ENCODE measurements at places on chromosomes 3 and 15.

DNA sequence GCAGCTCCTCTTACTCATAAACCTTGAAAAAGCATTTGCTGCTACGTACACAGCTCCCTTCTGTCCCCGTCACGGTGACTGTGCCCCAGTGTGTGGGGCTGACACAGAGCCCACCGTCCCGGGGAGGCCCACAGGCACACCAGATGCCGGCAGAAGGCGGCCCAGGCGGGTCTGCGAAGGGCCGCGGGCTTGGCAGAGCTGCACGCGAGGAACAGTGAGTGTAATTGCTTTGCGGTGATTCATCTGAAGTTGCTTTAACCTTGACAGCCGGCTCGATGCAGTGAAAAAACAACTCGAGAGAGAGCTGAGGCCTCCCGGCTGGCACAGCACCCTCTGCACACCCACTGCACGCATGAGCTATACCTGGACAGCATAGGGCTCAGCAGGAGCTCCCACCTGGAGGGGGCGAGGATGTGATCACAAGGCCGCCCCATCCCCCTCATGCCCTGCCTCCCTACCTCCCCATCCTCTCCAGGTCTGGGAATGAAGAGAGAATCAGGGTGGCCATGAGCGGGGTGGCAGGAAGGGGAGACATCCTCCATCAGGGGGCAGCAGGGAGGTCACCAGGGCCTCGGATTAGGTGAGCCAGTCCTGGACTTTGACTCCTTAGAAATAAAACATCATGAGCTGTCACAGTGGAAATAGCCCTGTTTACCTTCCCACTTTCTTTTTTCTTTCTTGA lies 172.7 kb downstream of the MEGF11 start:
- no peak for DNase-seq

DNA sequence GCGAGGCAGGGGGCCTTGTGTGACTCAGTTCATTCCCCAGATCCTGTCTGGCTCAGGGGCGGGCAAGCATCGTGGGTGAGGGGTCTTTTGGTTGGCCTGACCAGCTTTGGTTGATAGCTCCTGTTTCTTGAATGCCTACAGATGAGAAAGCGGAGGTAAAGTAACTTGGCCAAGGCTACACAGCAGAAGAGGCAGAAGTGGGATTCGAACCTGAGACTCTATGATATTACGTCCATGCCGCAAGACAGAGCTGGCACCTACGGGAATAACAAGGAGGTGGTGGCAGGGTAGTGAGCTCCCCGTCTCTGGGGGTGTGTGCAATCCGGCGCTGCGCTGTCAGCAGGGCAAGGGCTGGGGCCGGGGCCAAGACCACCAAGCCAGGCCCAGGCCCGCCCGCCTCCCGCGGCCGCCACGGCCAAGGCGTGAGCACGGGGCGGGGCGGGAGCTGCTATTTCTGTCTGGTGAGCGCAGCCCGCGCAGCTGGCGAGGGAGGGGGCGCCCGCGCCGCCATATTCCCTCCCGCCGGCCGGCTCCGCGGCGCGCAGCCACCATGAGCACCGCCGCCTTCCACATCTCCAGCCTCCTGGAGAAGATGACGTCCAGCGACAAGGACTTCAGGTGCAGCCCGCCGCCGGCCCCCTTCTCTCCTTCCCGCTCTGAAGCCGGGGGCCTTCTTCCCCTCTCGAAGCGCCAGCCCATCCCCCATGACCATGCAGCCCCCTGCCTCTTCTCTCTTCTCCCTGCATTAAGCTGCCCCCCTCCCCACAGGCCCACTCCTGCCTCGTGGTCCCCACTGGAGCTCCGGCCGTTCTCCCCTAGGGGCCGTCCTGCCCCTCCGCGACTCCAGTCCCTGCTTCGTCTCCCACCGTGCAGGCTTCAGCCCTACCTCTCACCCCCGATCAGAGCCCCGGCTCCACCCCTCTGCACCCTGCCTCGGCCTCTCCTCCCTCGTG lies at the start of gene CAND2:
Gene CAND2, plus strand, starts transcription at position 510 of the 953 bp plus-strand sequence. Its CDS starts 41 bp downstream, at position 551.
- peak; percentile 52 for DNase-seq

DNA sequence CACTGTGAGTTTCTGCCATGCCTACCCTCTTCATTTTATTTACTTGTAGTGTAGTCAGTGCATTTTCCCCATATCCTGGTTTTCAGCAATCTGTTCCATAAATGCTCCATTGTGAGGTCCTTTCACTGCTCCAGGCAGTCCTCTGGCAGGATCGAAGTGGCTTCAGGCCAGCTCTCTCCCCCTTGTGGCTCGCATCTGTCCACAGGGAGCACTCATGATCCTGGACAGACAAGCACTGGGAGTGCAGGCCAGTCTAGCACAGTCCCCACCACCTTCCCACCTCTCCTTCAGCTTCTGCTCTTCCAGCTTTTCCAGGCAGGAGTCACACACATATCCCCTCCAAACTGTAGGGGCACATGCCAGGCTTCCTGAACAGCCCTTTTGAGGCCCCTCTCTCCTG lies 173.6 kb downstream of the PPM1L start:
- no peak for DNase-seq

DNA sequence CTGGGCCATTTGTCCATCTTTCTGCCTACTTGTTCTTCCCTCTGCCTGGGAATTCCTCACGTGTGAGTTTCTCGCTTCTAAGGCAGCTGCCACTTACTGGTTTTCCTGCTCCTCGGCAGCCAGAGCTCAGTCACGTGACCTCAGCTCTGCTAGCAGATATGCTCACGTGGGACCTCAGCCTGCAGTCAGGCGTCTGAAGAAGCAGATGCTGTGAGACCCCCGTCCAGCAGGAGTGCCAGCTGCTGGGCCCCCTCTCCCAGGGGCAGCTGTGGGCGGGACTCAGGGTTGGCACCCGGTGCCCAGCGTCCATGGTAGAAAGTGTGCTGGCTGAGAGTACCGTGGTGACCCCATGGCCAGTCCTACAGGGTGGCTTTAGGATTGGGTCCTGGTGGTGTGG lies 161.3 kb upstream of the TLE3 start:
- DNase-seq = peak; percentile 64

DNA sequence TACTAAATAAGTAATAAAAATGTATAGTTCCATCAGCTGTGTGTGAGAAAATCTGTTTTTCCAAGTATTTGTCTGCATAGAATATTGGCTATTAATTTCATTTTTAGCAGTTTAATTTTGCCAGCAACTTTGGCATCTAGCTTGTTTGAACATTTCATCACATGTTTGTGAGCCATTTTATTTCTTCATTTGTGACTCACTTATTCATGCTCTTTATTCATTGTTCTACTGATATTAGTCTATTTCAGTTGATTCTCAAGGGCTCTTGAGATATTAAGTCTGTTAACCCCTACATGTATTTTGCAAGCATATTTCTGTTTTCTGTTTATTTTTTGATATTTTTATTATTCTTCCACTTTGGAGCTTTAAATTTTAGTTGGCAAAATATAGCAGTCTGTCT lies 74.0 kb upstream of the PHLDB2 start:
- no peak for DNase-seq

DNA sequence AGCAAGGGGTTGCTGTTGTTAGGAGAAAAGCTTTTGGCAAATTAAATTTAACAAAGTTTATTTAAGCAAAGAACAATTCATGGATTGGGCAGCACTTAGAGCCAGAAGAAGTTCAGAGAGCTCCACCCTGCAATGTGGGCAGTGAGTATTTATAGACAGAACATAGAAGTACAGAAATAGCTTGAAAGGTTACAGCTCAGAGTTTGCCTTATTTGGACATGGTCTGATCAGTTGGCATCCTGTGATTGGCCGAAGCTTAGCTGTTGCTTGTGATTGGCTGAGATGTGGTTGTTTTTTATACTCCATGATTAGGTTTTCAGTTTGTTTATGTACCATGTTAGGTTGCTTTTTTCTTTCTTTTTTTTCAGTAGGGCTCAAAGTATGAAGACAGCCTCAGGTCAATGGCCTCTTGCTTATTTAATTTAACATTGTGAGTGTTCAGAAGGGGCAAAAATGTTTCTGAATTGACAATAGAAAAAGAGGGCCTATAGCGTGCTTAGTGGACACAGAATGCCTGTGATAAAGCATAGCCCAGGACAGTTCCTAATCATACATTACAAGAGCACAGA lies 293.8 kb downstream of the IGSF11 start:
- no peak for DNase-seq

GRCh38 chr3:117735481-117736101 lies 1026.0 kb downstream of the TUSC7 start:
- no peak for DNase-seq

- no peak for DNase-seq
Measured at GRCh38 chr3:45437383-45437782, 49.0 kb downstream of the LARS2 start.

GRCh38 chr3:176376531-176376930 lies 820.8 kb downstream of the TBL1XR1 start:
- DNase-seq = no peak

- no peak for DNase-seq
Measured at GRCh38 chr3:71930056-71930991, 145.4 kb upstream of the PROK2 start.

DNA sequence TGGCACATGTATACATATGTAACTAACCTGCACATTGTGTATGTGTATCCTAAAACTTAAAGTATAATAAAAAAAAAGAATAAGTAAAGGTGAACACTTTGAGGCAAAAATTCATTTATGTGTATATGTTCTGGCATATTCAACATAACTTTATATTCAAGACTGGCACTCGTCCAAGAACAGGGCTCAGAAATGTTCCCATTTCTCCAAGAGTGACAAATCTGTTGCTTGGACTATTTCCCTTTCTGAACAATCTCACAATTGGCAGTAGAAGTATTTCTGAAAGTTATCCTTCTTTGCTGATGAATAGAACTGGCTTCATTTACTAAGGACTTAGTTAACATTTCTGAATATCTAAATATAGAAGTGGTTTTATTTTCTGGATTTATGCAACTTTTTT lies 212.8 kb downstream of the ADAMTSL3 start:
- DNase-seq = no peak

DNA sequence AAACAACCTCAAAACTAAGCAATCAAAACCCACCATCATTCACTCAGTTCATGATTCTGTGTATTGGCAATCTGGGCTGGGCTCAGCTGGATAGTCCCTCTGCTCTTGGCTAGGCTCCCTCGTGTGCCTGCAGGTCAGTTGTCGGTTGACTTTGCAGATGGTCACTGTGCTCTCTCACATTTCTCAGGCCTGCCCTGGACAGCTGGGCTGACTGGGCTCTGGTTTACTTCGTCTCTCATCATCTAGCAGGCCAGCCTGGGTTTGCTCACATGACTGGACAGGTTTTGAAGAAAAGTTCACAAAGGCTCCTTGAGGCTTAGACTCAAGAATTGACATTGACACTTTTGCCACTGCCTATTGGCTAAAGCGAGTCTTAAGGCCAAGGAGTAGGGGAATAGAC lies 105.0 kb upstream of the CTNNB1 start:
- DNase-seq = no peak

DNA sequence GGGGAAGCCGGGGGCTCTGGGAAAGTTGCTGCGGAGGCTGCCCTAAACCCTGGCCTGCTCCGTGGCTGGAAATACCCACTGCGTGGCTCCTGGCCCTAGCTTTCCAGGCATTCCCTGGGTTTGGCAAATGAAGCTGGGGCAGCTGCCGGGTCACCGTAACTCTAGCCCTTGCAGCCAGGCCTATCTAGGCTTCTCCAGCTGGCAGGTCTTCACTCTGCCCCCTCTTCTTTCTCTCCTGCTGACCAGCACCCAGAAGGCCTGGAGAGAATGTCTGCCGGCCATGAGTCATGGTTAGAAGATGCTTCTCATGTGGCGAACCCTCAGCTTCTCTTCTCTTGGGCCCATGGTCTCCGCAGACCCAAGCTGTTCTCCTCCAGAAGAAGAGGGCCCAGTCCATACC lies 5.6 kb upstream of the DLL4 start:
- no peak for DNase-seq

DNA sequence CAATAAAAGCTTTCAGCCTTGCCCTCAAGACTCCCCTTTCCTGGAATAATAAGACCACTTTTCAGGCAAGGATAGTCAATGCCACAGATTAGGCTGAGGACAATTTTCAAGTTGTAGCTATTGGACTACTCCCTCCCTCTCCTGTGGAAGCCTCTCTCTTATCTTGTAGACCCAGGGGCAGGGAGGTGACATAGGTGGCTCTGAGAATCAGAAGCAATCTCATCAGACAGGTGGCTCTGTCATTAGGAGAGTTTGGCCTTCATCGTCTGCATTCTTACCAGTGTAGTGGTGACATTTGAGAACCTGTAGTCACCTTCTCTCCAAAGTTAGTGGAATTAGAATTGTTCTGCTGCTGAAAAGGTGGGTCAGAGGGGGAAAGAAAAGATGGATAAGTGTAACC lies 80.0 kb downstream of the LARS2 start:
- DNase-seq = no peak

GRCh38 chr15:48657950-48658591 lies 12.6 kb upstream of the FBN1 start:
- DNase-seq = no peak

DNA sequence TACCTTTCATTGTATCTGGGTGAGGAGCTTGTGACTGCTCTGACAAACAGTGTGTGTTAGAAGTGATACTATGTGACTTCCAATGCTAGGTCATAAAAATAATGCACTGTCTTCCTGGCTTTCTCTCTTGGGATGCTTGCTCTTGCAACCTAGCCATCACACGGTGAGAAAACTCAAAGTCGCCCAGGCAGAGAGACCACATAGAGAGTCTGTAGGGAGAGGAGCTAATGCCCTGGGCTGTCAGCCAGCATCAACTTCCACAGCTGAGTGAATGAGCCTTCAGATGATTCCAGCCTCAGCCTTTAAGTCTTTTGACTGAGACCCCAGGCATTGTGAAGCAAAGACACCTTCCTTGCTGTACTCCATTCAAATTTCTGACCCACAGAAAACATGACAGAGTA lies 220.6 kb upstream of the SGO1 start:
- no peak for DNase-seq

GRCh38 chr3:11204697-11205348 lies 50.5 kb downstream of the HRH1 start:
- DNase-seq = no peak

- DNase-seq = peak; percentile 51
Measured at GRCh38 chr15:28890711-28891495, 5.1 kb downstream of the APBA2 start.

DNA sequence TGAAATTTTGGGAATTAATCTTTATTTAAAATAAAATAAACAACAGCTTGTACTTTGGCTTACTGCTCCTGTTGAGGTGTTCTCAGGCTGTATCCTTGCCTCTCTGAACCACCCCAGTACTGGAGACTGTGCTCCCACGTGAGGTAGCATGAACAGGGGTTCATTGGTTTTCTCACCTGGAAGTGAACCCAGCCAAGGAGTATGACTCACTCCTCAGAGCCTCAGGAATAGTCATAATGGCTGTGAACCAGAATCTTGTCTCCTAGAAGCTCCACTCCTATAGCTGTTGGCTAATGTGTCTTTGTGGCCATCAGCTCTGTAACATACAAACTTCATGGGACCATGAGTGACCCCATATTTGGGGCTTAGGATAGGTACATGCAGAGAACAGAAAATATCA lies 122.5 kb upstream of the ST8SIA2 start:
- DNase-seq = no peak

All from activated naive CD4-positive, alpha-beta T cell treated with anti-CD3 and anti-CD28 coated beads, Interleukin-2, amount 10 ng/mL, durations not matched to agents 7 days and 5 days (primary cell).